ENCODE measurements at places on chromosomes 7 and 10.

- DNase-seq, result no peak
Measured at GRCh38 chr10:8183241-8183704, 128.8 kb downstream of the GATA3 start.

DNA sequence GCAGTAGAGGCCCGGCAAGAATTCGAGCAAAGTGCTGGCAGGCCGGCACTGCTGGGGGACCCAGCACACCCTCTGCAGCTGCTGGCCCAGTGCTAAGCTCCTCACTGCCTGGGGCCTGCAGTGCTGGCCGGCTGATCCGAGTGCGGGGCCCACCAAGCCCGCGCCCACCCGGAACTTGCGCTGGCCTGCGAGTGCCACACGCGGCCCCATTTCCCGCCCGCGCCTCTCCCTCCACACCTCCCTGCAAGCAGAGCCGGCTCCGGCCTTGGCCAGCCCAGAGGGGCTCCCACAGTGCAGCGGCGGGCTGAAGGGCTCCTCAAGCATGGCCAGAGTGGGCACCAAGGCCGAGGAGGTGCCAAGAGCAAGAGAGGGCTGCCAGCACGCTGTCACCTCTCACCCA, 3.1 kb downstream of the DYDC2 start:
- DNase-seq, result no peak

- DNase-seq, result no peak
Measured at GRCh38 chr10:43960981-43961380, 312.3 kb upstream of the ZNF32 start.

DNA sequence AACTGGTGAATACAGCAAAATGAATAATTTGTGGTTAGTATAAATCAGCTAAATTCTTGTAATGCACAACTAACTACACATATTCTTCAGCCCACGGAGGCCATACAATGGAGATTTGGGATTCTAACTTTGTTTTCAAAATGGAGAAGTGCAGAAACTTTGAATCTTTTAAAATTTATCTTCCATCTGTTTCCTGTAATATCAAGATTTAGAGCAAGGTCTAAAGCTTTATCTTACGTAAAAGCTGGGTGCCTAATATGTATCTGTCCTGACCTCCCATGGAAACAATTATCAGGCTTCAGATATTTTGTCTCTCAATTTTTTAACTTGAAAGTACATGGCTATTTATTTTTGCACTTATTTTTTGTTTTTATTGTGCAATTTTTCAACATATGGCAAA, 5.0 kb upstream of the AHR start:
- no peak for DNase-seq

DNA sequence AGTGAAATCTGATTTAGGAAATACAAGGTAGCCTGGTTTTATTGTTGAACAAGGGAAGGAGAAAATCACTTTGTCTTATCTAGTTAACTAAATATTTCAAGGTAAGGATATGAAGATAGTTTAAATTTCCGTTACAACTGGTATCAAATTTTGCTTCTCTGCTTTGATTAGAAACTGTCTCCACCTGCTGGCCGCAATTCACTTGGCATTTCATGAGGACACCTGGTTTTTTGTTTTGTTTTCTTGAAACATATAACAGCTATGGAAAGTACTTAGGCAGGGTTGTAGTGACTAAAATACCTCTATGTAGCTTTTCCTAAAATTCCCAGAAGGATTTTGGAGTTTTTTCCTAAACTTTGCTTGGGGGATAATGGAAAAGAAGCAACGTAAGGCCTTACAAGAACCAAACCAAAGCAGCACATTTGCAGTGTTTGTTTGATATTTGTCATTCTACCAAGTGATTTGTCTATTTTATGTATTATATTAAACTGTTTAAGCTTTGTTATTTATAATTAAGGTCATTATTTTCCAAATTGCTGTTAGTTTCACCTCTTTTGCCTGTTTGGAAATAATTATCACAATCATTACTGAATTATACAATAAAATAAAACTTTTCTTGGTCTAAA, 73.6 kb downstream of the AHCYL2 start:
- DNase-seq, result peak; percentile 63

- no peak for DNase-seq
Measured at GRCh38 chr10:37896436-37896835, 39.0 kb upstream of the ZNF248 start.

DNA sequence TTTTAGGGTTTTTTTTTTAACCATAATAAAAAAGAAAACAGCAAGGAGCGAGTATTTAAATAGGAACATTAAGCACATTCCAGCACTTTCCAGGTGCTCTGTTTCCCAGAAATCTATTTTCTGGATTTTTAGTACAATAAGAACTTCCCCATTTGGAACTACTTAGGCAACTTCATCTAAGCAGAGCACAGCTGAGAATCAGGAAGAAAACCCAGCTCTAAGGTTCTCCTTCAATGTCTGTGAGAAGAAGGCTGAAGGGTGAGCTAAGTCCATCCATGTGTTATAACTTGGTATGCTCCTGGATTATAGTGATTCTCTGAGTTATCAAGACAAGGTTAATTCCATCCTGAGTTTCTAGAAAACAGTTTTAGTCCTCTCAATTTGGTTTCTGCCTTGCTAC, 181.9 kb downstream of the CYP26A1 start:
- no peak for DNase-seq

- no peak for DNase-seq
Measured at GRCh38 chr10:22599048-22599561, 115.3 kb downstream of the PIP4K2A start.

DNA sequence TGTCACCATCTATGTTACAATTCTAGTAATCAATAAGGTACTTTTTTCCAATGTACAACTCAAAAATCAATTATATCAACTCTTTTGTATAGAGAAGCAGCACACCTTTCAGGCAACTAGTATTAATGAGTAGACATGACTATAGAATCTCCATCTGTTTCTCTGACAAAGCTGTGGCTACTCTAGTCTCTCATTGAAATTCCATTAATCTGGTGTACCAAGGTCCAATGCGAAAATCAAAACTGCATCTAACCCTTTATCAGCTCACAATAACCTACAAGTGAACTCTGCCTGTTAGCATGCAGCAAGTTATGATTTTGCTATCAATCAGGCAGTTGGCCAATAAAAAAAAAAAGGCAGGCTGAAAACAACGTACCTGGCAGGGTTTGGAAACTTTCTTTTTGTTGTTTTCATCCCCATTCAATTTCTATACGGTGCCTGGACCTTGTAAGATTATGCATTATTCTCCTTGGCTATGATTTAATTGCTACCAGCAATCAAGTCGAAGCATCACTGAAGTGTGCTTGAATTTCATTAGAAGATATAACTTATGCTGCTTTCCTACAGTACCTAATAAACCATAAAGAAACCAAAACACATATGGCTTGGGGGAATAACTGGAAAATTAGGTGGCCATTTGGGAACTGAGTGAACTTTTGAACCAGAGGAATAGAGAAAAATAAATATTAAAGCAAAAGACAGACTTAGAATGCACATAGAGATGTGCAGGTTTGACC, 23.2 kb downstream of the SKAP2 start:
- no peak for DNase-seq

GRCh38 chr7:124940306-124940705, 10.7 kb upstream of the POT1 start:
- no peak for DNase-seq

DNA sequence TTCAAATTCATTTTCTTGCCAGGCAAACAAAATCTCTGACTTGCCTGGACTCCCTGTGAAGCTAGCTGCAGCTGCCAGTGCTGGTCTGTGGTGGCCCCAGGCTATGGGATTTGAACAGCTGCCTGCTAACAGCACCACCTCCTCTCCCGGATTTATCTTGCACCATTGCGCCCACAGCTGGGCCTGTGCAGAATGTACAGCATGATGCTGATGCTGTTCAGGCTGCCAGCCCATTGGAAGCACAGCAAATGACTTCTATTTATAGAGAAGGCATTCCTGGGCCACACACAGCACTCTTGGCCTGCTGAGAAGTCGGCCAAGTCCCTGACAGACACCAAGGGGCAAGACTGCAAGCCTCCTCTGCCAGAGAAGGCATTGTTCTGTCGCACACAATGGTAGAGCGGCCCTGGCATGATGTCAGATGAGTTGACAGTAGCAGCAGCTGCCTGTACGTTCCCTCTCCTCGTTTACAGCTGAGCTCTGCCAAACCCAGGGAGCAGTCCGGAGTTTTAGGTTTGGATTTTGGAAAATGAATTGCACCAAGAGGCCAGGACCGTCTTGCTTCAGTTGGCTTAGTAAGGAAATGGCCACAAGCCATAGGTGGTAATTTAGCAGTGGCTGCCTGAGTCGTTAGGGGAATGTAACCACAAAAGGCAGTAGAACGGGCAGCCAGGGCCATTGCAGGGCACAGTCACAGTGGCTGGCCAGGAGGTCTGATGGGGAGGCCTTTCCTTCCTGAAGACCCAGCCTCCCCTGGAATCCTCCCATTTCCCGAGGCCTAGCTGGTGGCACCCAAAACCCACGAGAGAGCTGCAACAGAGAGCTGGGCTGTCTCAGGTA, 38.5 kb downstream of the MTURN start:
- DNase-seq, result peak; percentile 100

GRCh38 chr7:91582799-91583477, 297.6 kb downstream of the MTERF1 start:
- no peak for DNase-seq

GRCh38 chr7:108204281-108204796, 74.2 kb upstream of the LAMB4 start:
- no peak for DNase-seq

GRCh38 chr7:80653244-80653643, 14.8 kb downstream of the CD36 start:
- DNase-seq, result no peak

- DNase-seq, result no peak
Measured at GRCh38 chr10:51439645-51440044, 259.8 kb downstream of the CSTF2T start.

DNA sequence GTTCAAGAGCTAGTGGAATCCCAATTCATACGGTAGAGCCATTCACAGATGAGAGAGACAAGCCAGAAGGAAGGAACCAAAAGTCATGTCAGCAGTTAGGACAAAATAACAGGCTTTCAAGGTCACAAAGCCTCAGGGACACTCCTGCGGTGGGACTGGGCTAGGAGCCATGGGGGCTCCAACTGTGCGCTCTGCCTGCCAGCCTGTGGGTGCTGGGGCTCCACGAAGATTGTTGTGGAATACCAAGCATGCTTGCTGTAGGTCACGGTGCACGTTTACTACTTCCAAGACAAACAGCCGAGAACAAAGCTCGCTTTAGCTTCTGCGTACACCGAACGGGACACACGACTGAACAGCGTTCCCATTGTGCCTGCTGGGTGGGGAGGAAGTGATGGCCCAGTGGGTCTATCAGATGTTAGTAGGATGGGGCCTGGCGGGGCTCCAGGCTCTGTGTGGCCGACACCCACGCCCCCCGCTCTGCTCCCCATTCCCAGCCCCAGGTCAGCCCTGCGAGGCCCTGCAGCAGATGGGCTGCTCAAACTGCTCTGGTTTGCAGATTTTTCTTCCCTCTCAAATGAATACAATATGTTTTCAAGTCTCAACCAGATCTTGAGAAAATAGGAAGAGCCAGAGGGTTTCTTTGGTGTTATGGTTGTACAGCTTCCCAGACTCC, 158.9 kb downstream of the EGFR start:
- DNase-seq, result peak; percentile 93

GRCh38 chr7:66642186-66642585, 13.5 kb downstream of the KCTD7 start:
- DNase-seq, result no peak

GRCh38 chr10:7861509-7862120, 43.3 kb downstream of the TAF3 start:
- DNase-seq, result no peak

GRCh38 chr7:43083106-43083505, 29.3 kb upstream of the HECW1 start:
- no peak for DNase-seq

DNA sequence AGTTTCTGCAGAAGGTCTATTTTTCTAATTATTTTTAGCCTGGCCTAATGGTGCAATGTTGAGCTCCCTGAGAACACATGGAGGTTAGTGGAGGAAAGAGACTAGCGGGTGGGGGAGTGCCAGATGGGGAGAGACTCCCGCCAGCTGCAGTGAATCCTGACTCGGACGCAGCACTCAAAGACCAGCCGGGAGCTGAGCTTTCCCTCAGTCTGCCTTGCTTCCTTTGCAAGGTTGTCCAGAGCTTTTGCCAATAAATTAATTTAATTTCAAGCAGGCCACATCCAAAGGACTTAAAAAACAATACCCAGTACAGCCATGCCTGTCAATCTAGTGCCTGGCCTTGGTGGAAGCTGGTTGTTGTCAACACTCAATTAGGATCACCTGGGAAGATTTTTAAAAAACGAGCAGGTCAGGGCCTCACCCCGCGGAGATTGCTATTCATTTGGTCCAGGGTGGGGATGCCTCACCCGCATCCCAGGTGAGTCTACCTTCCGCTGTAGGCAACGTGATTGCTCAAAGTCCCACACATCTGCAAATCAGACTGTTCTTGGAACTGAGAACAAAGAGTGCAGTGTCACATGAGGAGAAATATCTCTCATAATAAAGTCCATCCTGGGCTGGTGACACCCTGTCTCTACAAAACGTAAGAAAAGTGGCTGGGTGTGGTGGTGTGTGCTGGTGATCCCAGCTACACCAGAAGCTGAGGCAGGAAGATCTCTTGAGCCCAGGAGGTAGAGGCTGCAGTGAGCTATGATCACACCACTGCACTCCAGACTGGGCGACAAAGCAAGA, 4.0 kb downstream of the CLRN3 start:
- no peak for DNase-seq

DNA sequence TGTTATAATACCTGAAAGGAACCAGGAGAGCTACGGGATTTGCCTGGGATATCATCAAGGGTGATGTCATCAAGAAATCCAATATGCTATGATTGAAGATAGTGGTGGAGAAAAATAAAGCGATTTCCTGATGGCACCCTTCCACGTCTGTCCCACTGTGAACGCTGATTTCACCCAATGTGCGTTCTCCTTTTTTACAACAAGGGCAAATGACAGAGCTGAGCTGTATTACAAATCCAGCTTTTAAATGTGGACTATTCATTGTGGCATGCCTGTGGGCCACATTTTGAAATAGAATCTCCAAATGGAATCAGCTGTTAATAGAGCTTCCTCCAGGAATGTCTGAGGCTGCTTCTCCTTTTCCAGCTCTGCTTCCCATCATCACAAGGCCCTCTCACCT, 23.3 kb downstream of the SLC13A4 start:
- peak; percentile 44 for DNase-seq

DNA sequence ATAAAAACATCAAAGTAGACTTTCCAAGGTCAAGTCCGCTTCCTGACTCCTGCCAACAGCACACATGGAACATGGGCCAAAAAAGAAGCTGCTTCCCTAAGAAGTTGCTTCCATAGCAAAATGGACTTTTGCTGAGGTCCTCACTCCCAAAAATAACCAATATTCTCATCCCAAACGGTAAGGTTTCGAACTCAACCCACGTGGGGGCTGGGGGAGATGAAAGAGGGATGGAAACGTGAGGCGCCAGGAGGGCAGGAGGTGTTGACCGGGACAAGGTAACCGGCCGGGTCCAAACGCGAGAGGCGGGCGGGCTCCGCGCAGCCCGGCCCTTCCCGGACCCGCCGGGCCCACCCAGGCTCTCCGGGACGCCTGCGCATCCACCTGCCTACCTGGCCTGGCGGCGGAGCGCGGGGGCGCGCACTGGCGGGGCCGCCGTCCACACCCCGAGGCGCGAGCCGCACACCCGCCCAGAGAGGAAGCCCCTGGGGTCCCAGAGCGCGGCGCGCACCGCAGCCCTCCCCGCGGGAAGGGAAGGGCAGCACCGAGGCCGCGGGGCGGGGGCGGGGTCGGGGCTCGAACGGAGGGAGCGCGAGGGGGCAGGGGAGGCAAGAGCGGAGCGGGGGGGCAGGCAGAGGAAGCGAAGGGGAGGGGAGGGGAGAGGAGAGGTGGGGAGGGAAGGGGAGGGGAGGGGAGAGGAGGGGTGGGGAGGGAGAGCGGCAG, 742 bp downstream of the LMBR1 start:
- DNase-seq, result peak; percentile 66
